Occipital lobe (tissue), 3 donors: ENCODE measurements at places on chromosomes 16 and 17. TPM values are rescaled to one million over a fixed set of nuclear protein-coding genes. Genes with fewer than 3 reads are reported as not detected.

Gene NT5M
- total RNA-seq = 5.6 TPM

Gene SRCAP
- 21.7 TPM for total RNA-seq

Gene PRSS53
- total RNA-seq = 2.2 TPM

Gene UTS2R
- not detected for total RNA-seq

Gene UNK
- 29.2 TPM for total RNA-seq

Gene TNFSF13
- total RNA-seq = 0.31 TPM

Gene GJC1
- total RNA-seq = 81.3 TPM

Gene BIRC5
- total RNA-seq = 7.3 TPM

Gene MAZ
- total RNA-seq = 271 TPM

Gene HSD17B2
- 0.47 TPM for total RNA-seq

Gene NHLRC4
- 0.31 TPM for total RNA-seq

Gene CTRB1
- total RNA-seq = not detected

Gene MMP28
- total RNA-seq = 8.9 TPM

Gene LITAFD
- not detected for total RNA-seq

Gene KRT9
- not detected for total RNA-seq

Gene MYOCD
- total RNA-seq = 0.16 TPM

Gene SDR42E2
- not detected for total RNA-seq

Gene KRTAP2-3
- total RNA-seq = not detected

Gene TBC1D16
- total RNA-seq = 35.4 TPM

Gene CDC42EP4
- total RNA-seq = 84.2 TPM

Gene LPCAT2
- total RNA-seq = 3.1 TPM

Gene NPW
- not detected for total RNA-seq

Gene SCNN1G
- 0.31 TPM for total RNA-seq

Gene RPL13
- total RNA-seq = 2,357 TPM

Gene KRTAP4-9
- total RNA-seq = not detected

Gene CLEC3A
- not detected for total RNA-seq

Gene TM4SF5
- total RNA-seq = not detected

Gene KRT20
- total RNA-seq = not detected

Gene ZG16
- total RNA-seq = not detected

Gene CCL3
- total RNA-seq = 7.2 TPM

Gene DOC2B
- 15.6 TPM for total RNA-seq

Gene TMEM238L
- total RNA-seq = not detected

Gene IL21R
- total RNA-seq = not detected

Gene KRTAP4-4
- total RNA-seq = not detected

Gene SLC12A3
- not detected for total RNA-seq

Gene CLEC18A
- not detected for total RNA-seq

Gene CES4A
- 15.4 TPM for total RNA-seq

Gene TBC1D3
- not detected for total RNA-seq

Gene KLHL10
- total RNA-seq = not detected

Gene CHP2
- total RNA-seq = 0.62 TPM

Gene ANKFN1
- total RNA-seq = 4.4 TPM

Gene TNRC6A
- 68.0 TPM for total RNA-seq

Gene CA7
- not detected for total RNA-seq

Gene FHOD1
- total RNA-seq = 2.5 TPM

Gene PLXDC1
- 9.4 TPM for total RNA-seq

Gene CPHXL2
- not detected for total RNA-seq

Gene C17orf113
- total RNA-seq = 3.7 TPM

Gene CASKIN1
- 23.6 TPM for total RNA-seq

Gene RRAD
- total RNA-seq = 0.94 TPM
